Central memory CD4-positive, alpha-beta T cell (primary cell): ENCODE measurements at places on chromosomes 12 and 14.
A peak's percentile ranks its signal among the peaks of the same experiment; 100 is the strongest.

- DNase-seq, result no peak
Measured at GRCh38 chr12:88624911-88625310, 44.6 kb upstream of the KITLG start.

DNA sequence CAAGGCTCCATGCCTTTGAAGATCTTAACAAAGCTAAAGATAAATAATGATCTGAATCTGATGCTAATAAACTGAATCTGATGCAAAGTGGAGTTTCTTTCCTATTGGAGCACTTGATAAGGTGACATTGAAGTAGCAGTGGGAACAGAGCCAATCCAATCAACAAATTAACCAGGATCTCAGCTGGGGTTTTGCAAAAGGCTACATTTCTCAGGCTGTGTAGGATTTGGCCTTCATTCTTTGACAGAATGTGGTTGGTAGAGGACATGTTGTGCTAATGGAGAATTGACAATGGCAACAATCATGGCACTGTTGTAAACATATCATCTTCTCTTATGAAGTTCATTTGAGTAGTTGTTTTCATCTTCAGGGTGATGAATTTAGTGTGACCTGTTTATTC is 164.9 kb downstream of the CCDC91 start:
- no peak for DNase-seq

DNA sequence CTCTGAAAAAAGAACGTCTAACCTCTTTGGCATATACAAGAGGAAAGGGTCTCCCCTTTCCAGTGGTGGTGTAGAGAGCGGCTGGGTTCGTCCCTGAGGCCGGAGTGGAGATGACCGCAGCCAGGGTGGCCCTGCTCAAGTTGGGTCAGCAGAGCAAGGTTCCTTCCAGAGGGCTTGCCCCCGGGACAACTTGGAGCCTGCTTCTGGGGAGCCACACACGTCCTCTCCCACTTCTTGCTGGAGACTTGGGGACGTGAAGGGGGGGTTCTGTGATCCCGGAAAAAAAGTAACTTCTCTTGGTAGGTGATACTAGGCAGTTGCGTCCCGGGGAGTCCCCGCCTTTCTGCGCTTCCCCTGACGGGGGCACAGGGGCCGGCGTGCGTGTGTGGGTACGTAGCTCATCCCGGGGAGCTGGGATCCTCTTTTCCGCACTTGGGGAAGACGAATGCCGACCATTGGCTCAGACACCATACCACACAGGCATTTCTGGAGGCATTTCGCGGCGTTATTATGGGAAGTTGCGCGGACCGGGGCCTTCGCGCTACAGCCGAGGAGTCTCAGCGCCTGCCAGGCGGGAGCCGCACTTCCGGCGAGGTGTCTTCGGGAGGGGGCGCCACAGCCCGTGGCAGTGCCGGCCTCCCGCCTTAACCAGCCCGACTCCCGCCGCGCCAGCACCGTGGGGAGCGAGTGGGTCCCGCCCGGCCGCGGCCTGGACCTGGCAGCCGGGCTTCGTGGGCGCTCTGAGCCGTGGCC is 14.8 kb upstream of the PAX9 start:
- DNase-seq, result no peak

DNA sequence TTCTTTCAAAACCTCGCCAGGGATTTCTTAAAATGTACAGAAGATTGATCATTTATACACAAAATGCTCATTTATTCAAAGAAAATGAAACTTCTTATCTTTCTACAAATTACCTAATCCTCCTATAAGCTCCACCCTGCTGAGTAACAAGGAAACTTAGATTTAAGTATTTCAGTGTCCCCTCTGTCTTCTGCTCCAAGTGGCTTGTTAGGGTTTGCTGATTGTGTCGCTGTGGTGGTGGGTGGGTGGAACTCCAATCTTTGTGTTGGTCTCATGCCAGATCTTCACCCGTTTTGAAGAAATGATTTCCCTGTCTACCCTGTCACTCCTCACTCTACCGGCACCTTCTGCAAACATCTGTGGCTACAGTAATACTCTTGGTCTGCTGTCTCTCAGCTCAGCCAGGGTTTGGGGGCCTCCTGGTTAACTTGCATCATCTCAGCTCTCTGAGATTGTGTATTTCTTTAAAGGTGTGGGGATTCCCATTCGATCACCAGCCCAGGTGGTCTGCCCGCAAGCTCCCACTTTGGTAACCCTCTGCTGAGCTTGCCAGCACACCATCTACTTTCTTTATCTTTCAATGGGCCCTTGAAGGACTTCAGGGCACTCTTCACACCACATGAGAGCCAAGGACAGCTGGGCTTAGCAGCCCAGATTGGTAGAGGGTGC is 73.8 kb downstream of the DRAM1 start:
- no peak for DNase-seq

DNA sequence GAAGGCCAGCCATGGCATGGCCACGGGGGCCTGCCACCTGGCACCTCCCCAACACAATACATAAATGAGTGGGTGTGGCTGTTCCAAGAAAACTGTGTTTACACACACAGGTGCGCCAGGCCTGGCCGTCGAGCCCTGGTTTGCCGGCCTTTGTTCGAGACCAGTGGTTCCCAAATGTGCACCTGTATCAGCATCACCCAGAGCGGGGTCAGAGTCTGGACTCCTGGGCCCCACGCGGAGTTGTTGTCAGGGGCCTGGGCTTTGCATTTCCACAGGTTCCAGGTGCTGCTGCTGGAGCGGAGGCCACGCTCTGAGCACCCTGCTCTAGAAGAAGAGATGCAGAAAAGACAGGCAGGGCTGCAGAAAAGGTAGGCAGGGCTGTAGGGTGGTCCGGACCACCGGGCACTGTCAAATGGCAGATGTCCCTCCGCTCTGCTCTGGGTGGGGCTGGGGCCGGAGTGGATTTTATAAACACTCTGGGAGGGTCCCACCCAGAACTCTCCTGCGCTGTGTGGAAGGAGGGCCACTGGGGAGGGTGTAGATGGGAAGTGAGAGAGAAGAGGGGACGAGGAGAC is 4.2 kb upstream of the ASPG start:
- no peak for DNase-seq

DNA sequence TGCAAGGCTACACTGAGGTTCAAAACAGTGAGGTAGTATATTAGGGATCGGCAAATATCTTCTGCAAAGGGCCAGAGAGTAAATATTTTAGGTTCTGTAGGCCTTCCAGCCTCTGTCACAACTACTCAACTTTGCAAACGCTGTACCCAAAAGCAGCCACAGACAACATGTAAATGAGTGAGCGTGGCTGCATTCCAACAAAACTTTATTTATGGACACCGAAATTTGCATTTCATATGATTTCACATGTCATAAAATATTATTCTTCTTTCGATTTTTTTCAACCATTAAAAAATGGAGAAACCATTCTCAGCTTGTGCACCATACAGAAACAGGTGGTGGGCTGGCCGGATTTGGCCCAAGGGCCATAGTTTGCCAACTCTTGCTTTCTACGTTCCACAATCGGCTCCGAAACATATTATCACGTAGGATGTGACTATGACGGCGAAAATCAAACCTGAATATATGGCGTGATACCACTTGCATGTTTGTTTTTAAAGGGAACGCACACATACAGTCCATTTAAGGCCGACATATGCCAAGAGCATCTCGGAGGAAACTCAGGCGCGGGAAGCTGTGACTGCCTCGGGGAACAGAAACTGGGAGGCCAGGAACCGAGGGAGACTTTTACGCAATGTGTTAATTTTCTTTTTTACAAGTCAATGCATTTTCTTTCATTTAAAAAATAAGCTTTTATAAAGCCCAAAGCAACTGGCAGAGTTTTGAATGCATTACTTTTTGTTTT is 7.1 kb downstream of the NCOR2 start:
- no peak for DNase-seq

DNA sequence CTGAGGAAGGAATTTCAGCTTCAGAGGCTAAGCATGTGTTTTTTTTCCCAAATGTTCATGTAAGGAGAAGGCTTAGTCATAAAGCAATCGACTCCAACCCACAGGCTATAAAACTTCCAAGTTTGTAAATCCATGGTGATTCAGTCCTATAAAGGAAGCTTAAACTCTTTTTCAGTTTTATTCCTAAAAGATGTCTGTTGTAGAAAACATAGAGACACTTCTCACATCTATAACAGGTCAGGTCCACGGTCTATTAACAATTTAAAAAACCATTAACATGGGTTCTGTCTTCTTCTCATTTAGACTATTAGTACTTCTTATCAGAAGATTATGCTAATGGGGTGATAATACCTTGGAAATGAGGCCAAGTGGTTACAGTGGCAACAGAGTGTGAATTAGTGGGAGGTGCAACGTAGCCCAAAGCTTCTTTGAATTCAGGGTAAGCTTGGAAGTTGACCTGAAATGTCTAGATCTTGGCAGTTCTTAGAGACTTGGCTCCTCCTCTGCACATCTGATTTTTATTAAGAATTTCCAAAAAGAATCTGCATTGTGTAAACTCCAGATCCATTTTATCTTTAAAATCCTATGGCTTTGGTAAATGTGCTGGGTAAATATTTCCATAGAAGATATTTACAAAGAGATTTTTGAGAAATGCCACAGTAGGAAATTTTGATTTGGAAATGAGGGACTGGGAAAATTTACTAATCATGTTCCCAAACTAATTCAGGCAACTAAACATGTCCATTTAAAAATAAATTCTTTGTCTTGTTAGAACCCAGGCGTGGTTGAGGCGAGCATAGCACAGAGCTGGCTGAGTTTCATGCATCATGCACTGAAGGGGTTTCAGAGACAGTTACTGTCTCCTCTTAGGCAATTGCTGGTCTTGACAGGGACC is 86.4 kb downstream of the EML1 start:
- no peak for DNase-seq

DNA sequence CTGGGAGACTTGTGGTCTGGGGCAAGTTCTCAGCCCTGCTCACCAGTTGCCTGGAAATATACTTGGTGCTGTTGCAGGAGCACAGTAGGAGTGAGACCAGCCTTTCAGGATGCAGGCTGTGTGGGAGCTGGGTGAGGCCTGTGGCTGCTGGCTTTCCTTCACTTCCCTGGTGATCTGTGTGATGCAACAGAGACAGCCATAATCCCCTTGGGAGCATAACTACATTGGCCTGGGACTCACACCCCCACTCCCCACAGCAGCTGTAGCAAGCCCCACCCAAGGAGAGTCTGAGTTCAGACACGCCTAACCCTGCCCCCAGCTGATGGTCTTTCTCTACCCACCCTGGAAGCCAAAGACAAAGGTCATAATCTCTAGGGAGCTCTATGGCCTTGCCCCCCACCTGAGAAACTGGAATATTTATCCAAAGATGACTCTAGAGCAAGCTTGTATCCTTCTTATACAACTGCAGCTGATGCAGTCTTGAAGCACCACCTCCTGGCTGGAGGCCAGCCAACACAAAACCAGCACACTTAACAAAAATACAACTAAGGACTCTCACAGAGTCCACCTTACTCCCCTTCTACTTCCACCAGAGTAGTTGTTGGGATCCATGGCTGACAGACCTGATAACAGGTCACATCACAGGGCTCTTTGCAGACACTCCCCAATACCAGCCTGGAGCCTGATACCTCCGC is 190.4 kb upstream of the CPNE8 start:
- no peak for DNase-seq

DNA sequence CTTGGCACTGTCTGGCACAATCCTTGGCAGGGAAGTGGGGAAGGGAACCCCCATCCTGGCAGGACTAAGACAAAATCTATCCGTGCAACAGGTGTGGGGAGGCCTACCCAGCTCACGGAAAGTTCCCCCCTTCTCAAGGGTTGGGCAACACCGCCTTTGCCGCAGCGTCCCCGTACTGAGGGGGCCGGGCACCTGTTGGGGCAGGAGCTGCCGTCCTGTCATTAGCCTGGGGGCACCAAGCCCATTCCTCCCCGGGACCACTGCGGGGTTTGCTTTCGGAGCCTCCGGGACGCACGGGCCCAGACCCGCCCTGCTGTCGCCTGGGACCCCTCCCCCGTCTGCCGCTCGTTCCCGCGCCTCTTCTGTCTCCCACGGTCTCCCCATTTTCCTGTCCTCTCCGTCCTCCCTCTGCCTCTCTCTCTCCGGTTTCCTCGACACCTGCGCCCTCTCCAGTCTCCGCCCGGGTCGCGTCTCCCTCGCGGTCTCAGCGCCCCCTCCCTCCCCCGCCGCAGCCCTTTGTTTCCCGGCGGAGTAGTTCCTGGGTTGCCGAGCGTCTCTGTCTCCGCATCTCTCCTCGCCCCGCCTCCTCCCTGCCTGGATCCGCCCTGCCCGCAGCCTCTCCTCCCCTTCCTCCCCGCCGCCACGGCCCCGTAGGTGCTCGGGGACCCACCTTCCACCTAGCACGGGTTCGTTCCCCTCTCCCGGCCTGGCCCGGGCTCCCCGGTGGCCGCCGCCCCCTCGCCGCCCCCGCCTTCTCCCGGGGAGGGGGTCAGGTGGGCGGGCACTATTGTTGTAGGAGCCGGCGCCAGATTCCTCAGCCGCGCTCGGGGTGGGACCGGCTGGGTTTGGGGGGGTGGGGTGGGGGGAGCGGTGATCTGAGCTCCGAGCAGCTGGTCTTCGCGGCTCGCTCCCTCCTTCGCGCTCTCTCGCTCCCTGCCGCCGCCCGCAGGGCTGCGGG is at the start of gene CACNB3:
Gene CACNB3 (plus strand): TSS at position 624 of the 958 bp plus-strand sequence. CDS start 434 bp downstream, outside the sequence.
- DNase-seq, result peak; percentile 75

GRCh38 chr12:93010461-93010860 is 81.4 kb upstream of the EEA1 start:
- DNase-seq, result no peak

- DNase-seq, result no peak
Measured at GRCh38 chr14:68405961-68406360, 386.9 kb downstream of the ZFP36L1 start.
